ENCODE measurements at places on chromosomes 7 and 10.

GRCh38 chr10:70567603-70568002 lies 34.9 kb downstream of the PRF1 start:
- no peak for DNase-seq

DNA sequence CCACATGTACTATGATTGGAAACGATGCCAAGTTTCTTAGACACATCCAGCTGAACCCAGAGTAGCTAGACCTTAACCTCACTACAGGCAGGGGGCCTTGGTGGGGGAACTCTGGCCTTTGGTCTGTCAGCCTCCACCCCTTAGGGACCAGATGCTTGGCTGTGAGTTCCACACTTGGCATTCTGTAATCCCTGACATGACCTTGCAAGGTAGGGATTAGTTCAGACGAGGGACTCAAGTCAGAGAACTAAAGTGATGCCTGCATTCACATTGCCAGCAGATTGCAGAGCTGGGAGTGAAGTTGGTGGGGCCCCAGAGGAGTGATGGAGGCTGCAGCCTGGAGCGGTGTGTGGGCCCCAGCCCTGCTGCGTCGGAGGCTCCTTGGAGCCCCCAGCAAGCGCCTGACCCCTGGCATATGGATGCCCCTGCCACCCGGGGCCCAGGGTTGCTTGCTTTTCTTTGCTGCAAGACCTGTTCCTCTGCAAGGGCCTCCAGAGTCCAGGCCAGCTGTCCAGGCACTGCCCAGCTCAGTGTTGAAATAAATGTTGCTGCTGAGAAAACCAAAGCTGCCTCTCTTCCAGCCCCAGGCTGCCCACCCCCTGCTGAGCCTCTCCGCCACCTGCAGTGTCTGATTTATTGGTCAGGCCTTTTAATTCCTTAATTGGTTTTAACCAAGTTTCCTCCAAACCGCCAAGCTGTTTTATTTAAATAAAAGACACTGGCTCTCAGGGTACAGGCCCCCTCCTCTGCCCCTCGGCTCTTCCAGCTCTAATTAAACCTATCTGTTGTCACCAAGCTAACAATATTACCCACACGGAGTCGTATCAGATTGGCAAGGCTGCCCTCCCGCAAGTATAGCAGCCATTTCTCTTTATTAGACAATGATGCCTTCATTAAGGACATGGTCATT lies 4.7 kb downstream of the NPTX2 start:
- no peak for DNase-seq

DNA sequence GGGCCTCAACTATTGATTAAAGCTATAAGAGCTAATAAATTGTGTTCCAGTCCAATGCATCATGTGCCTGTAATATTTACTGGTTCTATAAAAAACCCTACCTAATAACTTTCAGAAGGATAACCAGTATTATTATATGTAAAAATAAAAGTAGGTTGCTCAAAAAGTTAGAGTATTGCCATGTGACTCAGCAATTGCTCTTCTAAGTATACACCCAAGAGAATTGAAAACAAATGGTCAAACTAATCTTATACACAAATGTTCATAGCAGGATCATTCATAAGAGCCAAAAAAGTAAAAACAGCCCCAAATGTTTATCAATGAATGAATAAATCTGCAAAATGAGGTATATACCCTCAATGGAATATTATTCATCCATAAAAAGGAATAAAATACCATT lies 89.5 kb upstream of the TES start:
- no peak for DNase-seq

DNA sequence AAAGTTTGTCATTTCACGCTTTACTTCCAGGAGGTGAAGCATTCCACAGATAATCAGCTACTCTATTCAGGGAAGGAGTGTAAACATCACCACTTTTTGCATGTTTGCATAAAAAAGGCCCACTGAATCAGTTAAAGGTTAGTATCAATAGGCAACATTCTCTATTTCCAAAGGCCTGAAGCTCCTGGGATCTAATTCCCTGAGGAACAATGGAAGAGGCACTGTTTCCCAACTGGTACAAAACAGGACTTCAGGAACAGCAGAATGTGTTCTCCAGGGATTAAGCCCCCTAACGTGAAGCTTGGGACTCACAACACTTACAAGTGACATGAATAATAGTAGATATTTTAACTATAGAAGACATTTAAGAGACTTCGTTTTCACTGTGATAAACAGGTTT lies 6.1 kb downstream of the LRRN3 start:
- no peak for DNase-seq

GRCh38 chr10:110613341-110613995 lies 30.7 kb upstream of the RBM20 start:
- no peak for DNase-seq

GRCh38 chr7:151648429-151648828 lies 128.7 kb upstream of the RHEB start:
- no peak for DNase-seq

- DNase-seq: no peak
Measured at GRCh38 chr10:25831080-25831479, 102.9 kb upstream of the MYO3A start.

DNA sequence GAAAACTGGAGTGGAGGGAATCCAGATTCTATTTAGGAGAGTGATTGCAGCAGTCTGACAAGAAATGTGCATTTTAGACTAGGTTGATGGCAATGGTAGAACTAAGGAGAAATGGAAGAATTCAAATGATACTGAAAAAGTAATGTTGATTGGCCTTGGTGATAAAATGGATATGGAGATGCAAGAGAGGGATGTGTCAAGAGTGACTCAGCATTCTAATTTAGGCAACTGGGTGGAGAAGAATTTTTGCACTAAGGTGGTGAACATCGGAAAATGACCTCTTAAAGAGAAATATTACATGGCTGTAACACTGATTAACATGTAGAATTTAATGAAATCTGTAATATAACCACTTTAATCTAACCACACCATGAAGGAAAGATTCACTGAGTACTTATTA lies 806.5 kb downstream of the PHTF2 start:
- no peak for DNase-seq

DNA sequence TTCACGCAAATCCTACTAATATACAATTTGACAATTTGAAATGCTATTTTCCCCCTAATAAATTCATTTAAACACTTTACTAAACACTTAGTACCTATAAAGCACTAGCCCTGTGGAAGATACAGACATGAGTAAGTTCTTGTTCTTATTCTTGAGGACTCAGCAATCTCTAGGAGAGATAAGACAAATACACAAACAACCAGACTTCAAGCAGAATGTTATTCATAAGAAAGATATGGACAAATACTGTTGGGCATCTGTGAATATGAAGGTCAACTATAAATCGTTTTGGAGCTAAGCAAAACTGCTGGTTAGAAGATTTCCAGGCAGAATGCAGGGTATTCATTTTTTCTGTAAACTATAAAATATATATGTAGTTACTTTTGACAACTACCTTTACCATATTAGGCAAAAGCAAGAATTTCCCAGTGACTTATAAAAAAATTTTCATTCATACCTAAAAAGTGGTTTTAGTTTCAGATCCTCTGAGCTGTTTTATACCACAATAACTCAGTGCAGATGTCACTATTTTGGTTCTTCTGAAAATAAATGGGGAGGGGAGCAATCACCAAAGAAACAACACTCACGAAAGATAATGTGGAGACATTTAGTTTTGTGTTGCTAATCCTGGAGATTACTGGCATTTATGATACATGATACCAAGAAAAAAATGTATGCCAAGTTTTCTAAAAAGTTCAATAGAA lies 3.8 kb downstream of the VPS41 start:
- DNase-seq: no peak

- DNase-seq: no peak
Measured at GRCh38 chr7:151314401-151314800, 27.2 kb upstream of the NUB1 start.

- no peak for DNase-seq
Measured at GRCh38 chr7:77944183-77945182, 145.9 kb downstream of the PHTF2 start.
